ENCODE measurements at places on chromosomes 2 and 18.

- peaks cover 43% of the 10 kb centered on the region for H3K36me3 ChIP-seq
- no peak for DNase-seq
- peaks cover 22% of the 10 kb centered on the region for H3K4me1 ChIP-seq
- H3K27me3 ChIP-seq = no peaks in the 10 kb centered on the region
- H3K4me3 ChIP-seq = no peak overlapping the region
- H3K27ac ChIP-seq = no peak overlapping the region
These were observed 48.0 kb downstream of the HDLBP start for GRCh38 chr2:241267249-241268067.

GRCh38 chr2:224565452-224566035, 19.6 kb downstream of the CUL3 start:
- H3K36me3 ChIP-seq = no peaks in the 10 kb centered on the region
- peaks cover 36% of the 10 kb centered on the region for H3K4me1 ChIP-seq
- H3K27me3 ChIP-seq = no peaks in the 10 kb centered on the region
- no peak for DNase-seq

DNA sequence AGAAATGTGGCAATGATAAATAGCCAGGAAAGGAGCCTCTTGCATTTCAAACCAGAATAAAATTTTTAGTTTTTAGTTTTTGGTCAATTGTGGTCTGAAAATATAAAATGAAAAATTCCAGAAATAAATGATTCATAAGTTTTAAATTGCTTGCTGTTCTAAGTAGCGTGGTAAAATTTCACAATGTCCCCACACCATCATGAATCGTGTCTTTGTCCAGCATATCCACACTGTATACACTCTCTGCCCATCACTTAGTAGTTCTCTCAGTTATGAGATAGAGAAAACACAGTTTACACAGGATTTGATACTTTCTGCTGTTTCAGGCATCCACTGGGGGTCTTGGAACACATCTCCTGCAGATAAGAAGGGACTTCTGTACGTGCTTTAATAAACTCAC, 783.9 kb downstream of the TSN start:
- no peak overlapping the region for H3K27ac ChIP-seq
- H3K36me3 ChIP-seq = no peaks in the 10 kb centered on the region
- no peak overlapping the region for H3K4me3 ChIP-seq
- DNase-seq = no peak
- H3K27me3 ChIP-seq = no peaks in the 10 kb centered on the region

- DNase-seq = no peak
- H3K4me1 ChIP-seq = no peaks in the 10 kb centered on the region
These were observed 72.7 kb downstream of the LAMA3 start for GRCh38 chr18:23761941-23762340.

GRCh38 chr2:231884438-231885140, 41.6 kb downstream of the NPPC start:
- H3K27ac ChIP-seq = no peak overlapping the region
- H3K27me3 ChIP-seq = no peaks in the 10 kb centered on the region
- H3K4me3 ChIP-seq = no peak overlapping the region
- DNase-seq = no peak
- no peaks in the 10 kb centered on the region for H3K4me1 ChIP-seq
- no peaks in the 10 kb centered on the region for H3K36me3 ChIP-seq

GRCh38 chr18:60411715-60412114, 39.1 kb upstream of the MC4R start:
- no peaks in the 10 kb centered on the region for H3K36me3 ChIP-seq
- DNase-seq = no peak
- H3K27me3 ChIP-seq = no peaks in the 10 kb centered on the region
- H3K4me3 ChIP-seq = no peak overlapping the region

GRCh38 chr18:3912705-3913104, 462.7 kb downstream of the TGIF1 start:
- no peak overlapping the region for H3K4me3 ChIP-seq

GRCh38 chr2:156435396-156435717, 822 bp upstream of the GPD2 start:
- H3K36me3 ChIP-seq = no peaks in the 10 kb centered on the region
- peaks cover 24% of the 10 kb centered on the region for H3K4me1 ChIP-seq
- H3K27ac ChIP-seq = peak overlapping the region; percentile 98
- no peaks in the 10 kb centered on the region for H3K27me3 ChIP-seq

- DNase-seq = no peak
- H3K27ac ChIP-seq = no peak overlapping the region
- no peaks in the 10 kb centered on the region for H3K4me1 ChIP-seq
- H3K4me3 ChIP-seq = no peak overlapping the region
- H3K27me3 ChIP-seq = no peaks in the 10 kb centered on the region
These were observed 211.0 kb downstream of the RDH14 start for GRCh38 chr2:18349421-18349820.

DNA sequence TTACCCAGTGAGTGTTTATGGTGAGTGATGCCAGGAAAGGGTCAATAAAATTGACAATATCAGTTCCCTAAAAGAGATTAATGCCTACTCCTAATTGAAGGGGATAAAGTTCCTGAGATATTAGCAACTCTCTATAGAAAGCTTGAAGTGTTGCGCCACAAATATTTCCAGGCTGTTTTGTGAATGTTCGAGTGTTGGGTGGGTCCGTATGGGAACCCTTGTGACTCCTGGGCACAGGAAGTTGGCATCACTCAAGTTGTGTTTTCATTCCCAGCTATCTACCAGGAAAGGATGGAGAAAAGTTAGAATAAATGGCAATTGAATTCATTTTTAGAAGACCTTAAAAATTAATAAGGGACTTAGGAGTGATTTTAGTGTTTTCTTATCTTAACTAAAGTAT, 472.7 kb downstream of the THSD7B start:
- H3K27ac ChIP-seq = peak overlapping the region; percentile 80
- H3K4me1 ChIP-seq = peaks cover 4% of the 10 kb centered on the region
- no peak overlapping the region for H3K4me3 ChIP-seq
- no peaks in the 10 kb centered on the region for H3K36me3 ChIP-seq
- no peak for DNase-seq

- no peak overlapping the region for H3K4me3 ChIP-seq
- peak overlapping the region; percentile 93 for H3K27ac ChIP-seq
- no peaks in the 10 kb centered on the region for H3K27me3 ChIP-seq
- H3K36me3 ChIP-seq = peaks cover 3% of the 10 kb centered on the region
These were observed 72.6 kb upstream of the MCFD2 start for GRCh38 chr2:46988230-46988629.

DNA sequence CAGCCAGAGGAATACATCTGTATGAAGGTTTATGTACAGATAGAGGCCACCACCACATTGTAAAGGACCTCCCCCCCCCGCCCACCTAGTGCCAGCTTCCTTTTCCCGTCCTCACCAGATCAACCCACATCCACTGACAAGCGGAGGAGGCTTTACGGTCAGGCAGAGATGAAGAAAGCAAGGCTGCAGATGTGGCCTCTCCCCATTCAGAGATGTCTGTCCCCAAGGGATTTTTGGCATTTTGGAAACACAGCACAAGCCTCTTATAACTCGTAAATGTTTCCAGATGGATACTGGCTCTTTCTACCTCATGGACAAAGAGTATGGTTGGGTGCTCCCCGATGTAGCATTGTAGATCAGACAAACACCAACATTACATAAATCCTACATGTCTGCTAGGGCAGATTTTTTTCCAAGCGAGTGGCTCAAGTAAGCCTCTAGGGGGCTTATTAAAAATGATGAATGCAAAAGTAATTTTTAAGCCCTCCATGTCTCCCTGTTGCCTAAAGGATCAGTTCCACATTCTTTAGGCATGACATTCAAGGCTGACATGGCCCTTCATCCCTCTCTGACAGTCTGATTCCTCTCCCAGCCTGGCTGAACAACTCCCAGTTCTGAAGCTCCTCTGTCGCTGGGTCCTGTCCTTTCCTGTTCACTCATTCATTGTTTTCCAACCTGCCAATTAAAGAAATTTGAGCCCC, 11.7 kb downstream of the VIT start:
- H3K36me3 ChIP-seq = no peaks in the 10 kb centered on the region
- no peak overlapping the region for H3K27ac ChIP-seq
- H3K27me3 ChIP-seq = no peaks in the 10 kb centered on the region
- no peak for DNase-seq

DNA sequence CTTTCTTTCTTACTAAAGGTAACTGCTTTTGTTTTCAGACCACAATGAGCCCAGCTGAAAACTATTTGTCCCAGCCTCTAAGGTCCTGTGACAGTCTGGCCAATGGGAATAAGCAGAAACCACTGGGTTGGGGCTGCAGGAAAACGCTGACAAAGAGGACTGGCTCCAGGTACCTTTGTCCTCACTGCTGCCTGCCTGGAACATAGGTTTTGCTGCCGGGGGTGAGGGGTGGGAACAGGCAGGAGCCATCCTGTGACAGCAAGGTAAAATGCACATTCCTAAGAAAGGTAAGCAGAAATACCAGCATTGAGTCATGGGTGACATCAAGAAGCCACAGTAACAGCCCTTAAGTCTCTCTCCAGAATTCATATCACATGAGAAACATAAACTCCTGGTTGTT, 21.6 kb downstream of the PTPN2 start:
- peaks cover 6% of the 10 kb centered on the region for H3K4me1 ChIP-seq
- no peak overlapping the region for H3K27ac ChIP-seq
- no peaks in the 10 kb centered on the region for H3K27me3 ChIP-seq
- H3K4me3 ChIP-seq = no peak overlapping the region
- H3K36me3 ChIP-seq = no peaks in the 10 kb centered on the region

GRCh38 chr18:79578396-79579260, 101.0 kb upstream of the CTDP1 start:
- H3K27me3 ChIP-seq = no peaks in the 10 kb centered on the region
- no peaks in the 10 kb centered on the region for H3K36me3 ChIP-seq
- DNase-seq = no peak
- H3K27ac ChIP-seq = no peak overlapping the region
- no peak overlapping the region for H3K4me3 ChIP-seq
